ENCODE measurements at places on chromosomes 4 and X. TPM values are rescaled to one million over a fixed set of nuclear protein-coding genes. Genes with fewer than 3 reads are reported as not detected.

ITM2A gene
- 2.1 TPM for total RNA-seq

CCNB3 gene
- 0.63 TPM for total RNA-seq

GUCY1A1 gene
- 8.5 TPM for total RNA-seq

SPANXA1 gene
- total RNA-seq: not detected
